ENCODE measurements at places on chromosomes 1 and 21.
A peak's percentile ranks its signal among the peaks of the same experiment; 100 is the strongest.

DNA sequence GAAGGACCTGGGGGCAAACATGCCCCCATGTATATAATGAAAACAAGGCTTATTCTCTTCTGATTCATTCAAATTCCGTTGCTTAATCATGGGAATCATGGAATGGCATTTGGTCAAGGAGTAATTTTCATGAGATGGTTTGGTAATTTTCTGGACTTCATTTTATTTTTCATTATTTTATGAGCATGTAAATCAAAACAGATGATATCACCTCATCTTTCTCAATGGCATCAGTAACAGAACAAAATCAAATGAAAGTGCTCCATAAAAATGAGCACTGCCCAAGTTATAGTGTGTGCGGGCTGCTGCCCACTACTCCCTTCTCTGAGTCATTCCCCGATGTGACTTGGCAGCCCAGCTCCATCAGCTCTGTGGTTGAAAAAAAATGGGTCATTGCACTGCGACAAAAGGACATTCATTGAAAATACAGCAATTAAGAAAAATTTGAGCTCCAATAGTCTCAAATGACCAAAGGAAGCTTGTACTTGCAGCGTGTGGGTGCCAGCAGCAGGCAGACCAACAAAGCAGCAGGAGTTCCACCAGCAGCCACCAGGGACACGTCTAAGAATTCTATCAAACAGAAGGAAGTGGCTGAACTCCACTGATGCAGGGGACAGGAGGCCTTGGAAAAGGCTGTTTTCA lies 84.3 kb upstream of the VAV3 start:
- peak; percentile 17 for DNase-seq

- no peak for DNase-seq
These were observed 205.4 kb downstream of the SMYD3 start for GRCh38 chr1:246301553-246302250.

DNA sequence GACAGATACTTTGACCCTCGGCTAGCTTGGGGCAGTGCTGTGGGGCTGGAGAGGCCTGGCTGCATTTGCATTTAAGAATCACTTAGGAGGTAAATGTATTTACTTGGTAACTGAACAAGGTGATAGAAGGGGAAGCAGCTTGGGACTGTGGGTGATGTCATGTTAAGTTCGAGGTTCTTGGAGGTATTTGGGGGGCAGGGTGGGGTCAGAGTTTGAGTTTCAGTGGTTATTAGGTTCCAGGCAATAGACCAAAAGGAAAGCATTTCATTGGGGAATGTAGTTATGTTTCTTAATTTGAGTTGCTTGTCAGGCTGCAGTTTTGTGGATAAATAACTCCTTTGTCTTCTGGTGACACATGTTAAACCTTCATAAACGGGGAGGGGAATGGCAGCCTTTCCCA lies 2.4 kb upstream of the FAM78B start:
- DNase-seq: no peak

DNA sequence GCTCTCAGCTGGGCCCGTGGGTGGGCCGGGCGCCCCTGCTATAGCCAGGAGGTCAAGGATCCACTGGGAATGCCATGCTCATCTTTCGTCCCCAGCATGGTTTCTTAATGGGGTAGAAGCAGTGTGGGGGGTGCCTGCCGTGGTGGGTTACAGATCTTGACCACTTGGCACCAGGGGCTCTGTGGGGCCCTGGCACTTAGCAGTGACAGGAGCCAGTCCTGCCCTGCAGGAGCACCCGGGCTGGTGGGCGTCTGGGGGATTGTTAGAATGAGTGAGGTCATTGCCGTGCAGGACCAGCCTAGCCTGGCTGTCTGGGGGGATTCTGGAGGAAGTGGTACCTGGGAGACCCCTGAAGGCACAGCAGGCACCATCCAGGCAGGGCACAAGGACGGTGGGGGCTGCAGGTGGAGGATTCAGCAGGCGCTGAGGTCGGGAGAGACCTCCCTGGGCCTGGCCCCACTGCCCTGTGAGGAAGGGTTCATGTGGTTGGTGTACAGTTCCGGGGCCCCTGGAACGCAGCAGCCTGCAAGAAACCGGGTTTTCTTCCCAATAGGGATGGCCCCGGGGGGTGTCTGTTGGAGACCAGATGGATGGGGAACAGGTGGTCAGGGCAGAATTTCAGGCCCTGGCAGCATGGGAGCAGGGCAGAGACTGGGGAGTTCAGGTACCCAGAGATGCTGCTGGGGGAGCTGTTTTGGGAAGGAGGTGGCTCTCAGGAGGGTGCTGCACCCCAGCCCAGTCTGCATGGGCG lies 4.8 kb downstream of the AIRE start:
- no peak for DNase-seq

DNA sequence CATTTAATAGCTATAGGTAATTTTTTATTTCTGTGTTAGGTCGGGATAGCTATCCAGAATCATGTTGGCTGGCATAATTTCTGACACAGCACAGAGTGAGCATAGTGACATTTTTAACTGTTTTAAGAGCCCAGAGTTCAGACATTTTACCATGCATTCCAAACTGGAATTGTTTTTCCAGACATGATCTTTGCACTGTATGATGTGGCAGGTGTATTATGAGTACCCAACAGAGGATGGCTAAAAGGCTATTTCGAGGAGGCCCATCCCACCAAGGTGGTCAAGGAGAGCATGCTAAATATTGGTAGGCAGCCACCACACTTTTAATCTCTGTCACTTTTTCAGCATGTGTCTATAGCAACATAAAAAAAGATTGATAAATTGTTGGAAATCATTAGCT lies 137.3 kb upstream of the ST6GALNAC5 start:
- DNase-seq: no peak

GRCh38 chr1:209095627-209096595 lies 487.6 kb upstream of the CAMK1G start:
- peak; percentile 88 for DNase-seq

DNA sequence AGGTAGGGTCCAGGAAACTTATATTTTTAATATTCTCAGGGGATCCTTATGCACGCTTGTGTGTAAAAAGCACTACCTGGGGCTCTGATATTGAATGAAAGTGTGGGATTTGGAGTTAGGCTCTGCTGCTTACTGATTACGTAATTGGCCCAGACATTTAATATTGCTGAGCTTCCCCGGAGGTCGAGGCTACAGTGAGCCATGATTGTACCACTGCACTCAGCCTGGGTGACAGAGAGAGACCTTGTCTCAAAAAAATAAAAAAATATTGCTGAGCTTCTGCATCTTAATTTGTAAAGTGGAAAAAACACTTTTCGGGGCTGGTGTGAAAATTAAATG lies 62.2 kb upstream of the KIF26B start:
- DNase-seq: no peak

All from fibroblast of skin of back (primary cell).